ENCODE measurements at places on chromosomes 6 and 20.
A peak's percentile ranks its signal among the peaks of the same experiment; 100 is the strongest.

DNA sequence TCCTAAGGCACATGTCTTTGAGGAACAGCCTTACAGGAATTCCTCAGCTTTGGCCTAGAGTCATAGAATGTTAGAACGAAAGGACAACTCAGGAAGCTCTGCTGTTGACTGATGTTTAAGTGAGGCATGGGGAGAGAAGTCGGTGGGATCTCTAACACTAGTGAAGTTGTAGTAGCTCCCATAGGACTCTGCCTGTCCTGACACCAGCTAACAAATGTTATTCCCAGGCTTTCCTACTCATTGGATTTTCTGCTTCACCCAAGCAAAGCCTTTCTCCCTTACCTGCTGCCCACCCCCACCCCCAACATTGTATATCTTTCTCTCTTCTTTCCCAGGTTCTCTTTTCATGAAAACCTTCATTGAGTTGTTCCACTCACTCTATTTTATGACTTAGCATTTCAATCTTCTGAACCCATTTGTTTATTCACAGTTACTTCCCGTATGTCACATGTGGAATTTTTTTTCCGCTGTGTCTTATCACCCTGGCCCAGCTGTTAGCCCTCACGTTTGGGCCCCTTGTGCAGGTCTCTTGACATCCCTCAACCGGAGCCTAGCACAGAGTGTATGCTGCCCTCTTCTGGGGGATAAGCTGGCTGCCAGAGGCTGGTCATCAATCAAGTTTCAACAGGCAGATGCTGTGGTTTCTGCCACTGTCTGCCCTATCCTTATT, 39.2 kb upstream of the RNF8 start:
- peak; percentile 29 for DNase-seq

GRCh38 chr20:19813846-19814640, 56.0 kb downstream of the RIN2 start:
- DNase-seq: no peak

DNA sequence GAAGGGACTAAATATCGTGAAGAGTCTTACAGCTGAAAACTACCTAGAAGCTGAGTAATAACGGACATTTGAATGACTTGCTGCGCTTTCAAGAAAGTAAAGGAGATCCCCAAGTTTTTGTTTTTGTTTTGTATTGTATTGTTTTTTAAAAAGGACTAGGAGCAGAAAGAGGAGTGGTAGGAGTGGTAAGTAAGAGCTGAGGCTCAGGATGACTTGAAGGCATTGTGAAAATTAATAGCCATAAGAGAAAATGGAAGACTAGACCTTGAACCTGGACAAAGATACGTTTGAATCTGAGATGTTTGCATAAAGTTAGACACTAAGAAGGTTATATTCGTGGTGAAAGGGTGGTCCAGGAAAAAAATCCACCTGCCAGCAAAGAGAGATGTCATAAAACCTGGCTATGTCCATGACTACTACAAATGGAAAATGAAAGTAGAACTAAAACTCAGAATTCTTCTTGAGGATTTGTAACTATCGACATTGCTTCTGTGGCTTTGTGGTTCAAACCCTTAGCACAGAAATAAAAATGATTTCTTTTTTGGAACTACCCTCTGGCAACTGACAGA, 824.8 kb upstream of the FLRT3 start:
- DNase-seq: no peak

- DNase-seq: no peak
These were observed 15.6 kb downstream of the RRBP1 start for GRCh38 chr20:17666481-17666880.

DNA sequence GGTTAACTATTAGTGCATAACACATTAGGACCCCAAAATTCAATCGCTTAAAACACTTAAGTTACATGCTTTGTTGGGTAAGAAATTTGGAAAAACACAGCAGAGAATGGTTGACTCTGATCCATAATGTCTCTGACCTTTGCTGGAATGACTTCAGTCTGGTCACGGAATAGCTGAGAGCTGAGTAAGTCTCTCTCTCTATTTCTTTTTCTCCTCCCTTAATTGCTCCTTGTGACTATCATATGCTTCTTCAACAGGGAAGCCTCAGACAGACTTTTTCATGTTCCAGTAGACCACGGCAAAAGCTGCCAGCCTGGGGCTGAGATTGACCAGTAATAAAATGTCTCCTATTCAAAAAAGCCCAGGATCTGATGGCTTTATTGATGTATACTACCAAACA, 4.8 kb downstream of the OR12D1 start:
- DNase-seq: no peak

DNA sequence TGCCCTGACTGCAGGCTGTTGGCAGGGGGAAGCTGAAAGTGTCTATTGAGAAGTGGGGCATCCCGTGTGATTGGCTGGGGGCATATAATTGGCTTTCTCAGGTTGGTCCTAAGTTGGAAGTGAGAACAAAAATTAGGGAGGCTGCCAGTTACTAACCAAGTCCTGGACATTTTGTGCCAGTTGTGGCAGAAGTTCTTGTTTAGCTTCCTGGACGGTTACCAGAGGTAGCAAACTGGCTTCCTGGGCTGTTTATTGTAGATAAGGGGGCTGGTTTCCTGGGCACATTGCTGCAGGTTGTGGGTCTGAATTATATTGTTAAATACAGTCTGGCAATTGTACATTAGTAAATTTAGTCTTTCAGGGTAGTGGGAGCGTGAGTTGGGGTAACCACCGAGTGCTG, 50.6 kb upstream of the SLC2A12 start:
- DNase-seq: no peak

DNA sequence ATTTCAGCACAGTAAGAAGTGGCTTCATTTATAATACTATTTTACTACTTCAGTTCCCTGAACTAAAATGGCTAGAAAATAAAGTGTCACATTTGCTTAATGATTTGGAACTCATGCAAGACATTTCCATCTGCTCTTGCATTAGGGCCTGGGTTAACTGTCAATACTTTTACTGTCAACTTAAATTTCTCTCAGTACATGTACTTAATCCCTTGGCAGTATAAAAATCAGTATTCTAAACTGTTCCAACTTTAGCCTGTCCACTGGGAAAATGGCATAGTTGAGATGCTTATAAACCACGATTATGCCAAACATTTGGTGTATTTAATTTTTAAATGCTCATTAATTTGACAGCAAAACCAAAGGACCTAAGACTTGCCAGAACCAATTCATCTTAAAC, 154.5 kb downstream of the ASCC3 start:
- DNase-seq: no peak

DNA sequence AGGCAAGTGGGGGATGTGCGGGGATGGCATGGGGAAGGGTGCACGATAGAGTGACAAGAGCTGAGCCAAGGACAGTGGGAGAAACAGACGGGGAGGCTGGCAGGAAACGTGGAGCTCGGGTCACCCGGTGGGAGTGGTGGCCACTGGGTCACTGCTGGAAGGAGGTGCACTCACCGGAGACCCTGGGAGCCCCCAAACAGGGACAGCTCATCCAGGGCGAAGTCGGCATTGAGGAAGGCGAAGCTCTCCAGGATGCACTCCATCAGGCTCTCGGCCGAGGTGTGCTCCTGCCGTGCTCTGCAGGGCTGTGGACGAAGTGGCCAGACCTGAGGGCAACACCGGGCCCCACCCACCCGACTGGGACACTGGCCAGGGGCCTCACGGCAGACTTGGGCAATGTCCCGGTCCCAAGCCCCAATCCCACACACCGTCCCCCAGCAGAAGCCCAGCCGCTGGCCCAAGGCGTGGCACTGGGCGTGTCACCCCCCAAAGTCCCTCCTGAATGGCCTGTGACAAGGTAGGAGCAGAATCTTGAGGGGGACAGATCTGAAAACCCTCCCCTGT, 87.3 kb downstream of the PTPN1 start:
- DNase-seq: no peak

GRCh38 chr20:58569241-58570125, 54.3 kb upstream of the APCDD1L start:
- DNase-seq: no peak

DNA sequence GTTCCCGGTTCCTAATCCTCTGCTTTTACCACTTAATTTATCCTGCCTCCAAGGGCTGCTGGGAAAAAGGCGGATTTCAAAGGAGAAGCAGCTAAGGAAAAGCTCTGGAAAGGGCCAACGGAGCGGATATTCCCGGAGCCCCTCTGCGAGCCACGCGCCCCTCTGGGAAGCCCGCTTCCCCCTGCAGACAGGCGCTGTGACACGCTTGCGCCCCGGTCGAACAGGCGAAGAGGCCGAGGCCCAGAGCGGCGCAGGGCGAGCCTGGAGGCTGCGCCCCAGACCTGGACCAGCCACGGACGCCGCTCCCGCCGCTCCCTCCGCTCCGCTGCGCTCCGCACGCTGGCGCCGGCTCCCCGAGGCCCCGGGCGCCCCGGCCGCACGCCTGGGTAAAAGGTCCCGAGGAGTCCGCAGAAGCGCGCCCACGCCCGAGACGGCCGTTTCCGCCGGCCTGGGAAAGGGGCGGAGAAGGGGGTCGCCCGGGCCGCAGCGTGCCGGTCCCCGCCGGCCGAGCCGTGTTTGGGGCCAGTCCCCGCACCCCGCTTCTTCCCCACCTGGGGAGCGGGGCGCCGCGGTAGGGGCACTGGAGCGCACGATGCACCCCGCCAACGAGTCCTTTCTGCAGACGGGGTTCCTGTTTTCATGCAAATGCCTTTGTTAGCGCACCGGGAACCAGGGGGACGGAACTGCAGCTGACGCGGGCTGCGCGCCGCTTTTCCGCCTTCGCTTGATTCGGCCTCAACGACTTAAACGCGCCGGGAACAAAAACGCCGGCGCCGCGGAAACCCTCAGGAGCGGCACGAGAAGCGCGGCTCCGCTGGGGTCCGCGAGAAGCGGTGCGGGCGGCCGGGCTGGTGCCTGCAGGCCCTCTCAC, 91.9 kb upstream of the SIRPA start:
- peak; percentile 13 for DNase-seq

GRCh38 chr6:140824595-140824994, 1308.1 kb upstream of the GJE1 start:
- DNase-seq: no peak

DNA sequence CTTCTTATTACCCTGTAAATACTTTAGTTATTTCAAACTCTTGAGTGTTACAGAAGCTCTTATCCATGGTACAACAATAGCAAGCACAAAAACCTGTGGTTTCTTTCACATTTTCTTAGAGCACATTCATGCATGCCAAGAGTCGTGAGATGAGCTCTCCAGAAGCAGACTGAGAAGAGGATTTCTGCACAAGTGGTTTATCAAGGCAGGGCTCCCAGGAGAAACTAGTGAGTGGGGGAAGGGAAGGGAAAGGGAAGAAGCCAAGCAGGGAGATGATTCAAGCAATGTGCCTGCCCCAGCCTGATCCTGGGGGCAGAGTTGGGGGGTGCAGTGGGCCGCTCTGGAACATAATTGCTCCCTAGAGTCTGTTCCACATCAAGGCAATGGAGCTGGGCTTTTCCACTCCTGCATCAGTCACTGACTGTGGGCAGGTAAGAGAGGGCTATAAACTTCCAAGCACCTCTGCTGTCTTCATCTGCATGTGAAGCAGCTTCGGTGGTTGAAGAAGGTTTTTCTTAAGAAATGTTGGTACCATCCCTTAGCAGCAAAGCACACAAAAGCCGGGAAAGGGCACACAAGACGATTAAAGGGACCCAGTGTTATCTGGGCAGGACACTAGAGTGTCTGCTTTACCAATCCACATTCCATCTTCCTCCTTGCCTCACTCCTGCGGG, 152.1 kb downstream of the PLCB4 start:
- DNase-seq: no peak

DNA sequence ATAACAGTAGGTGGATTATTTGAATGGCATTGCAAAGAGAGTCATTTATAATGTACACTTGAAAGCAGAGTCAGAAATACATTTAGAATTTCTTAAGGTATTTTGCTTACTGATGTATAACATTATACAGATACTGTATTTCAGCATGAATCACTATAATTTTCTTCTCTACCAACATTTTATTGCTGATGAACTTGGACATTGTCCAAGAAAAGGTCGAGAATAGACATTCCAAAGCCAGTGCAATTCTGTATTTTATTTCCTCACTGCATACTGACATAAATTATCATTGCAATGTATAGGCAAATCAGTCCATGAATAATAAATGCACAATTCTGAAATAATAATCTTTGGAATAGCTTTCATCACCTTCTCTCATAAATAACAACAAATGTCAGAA, 1420.0 kb upstream of the EYS start:
- no peak for DNase-seq

- no peak for DNase-seq
These were observed 282.3 kb downstream of the TBC1D7 start for GRCh38 chr6:13046084-13046483.

GRCh38 chr6:50961611-50962010, 142.9 kb downstream of the TFAP2B start:
- no peak for DNase-seq

DNA sequence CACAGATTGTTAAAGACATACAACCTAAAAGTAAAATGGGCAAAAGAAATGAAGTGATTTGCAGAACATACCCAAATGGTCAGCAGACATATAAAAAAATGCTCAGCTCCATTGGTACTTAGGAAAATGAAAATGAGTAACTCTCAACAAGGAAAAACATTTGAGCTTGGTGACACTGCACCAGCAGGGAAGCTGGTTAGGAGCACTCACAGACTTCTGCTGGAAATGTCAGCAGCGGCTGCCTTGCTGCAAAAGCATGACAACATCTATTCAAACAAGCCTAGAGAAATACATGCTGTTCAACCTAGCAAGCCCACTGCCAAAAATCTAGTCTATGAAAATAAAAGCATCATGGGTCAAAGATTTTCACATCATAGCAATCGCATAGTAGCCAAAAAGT, 99.0 kb upstream of the FOXQ1 start:
- DNase-seq: no peak

- no peak for DNase-seq
These were observed 184.6 kb upstream of the PRDM1 start for GRCh38 chr6:105901583-105901982.

GRCh38 chr6:157020881-157021343, 243.7 kb downstream of the ARID1B start:
- DNase-seq: no peak

- DNase-seq: no peak
These were observed 1.8 kb downstream of the RIPOR2 start for GRCh38 chr6:24933868-24934401.

DNA sequence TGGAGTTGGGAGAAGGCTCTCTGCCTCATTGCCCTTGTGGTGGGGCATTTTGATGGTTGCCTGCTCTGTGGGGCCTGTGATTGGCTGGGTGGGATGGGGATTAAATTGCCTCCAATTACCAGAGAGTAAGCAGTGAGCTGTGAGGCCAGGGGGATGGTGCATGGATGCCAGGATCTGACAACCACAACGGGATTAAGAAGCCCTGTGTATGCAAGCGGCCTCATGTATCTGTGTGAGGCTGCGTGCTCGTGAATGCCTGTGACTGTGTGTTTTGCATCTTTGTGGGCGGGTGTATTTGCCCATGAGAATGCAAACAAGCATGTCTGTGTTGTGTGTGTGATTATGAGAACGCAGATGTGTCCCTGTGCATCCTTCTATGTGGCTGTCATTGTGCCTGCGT, 46.1 kb downstream of the CD40 start:
- no peak for DNase-seq

GRCh38 chr6:150617496-150618460, 18.1 kb downstream of the PLEKHG1 start:
- no peak for DNase-seq
